ENCODE measurements at places on chromosomes 3 and 15.
A peak's percentile ranks its signal among the peaks of the same experiment; 100 is the strongest.

GRCh38 chr3:73559749-73560148, 65.0 kb downstream of the PDZRN3 start:
- no peak for DNase-seq

DNA sequence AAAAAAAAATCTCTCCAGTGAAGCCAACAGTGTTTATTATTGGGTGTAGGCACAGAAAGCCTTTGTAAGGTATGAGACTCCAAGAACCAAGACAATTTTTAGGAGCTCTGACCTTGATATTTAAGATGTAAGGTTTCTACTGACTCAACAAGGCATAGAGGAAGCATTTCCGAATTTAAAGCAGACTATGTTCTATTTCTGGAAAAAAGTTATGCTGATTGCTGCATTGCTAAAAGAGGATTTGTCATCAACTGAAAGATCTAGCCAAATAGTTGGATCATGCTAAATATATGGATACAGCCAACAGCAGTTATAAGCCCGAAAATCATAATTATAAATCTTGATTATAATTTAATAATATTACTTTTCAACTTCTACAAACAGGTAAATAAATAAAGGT, 53.3 kb upstream of the MELTF start:
- DNase-seq, result no peak

- no peak for DNase-seq
Observed at GRCh38 chr3:151015181-151015580, 42.7 kb upstream of the CLRN1 start.

DNA sequence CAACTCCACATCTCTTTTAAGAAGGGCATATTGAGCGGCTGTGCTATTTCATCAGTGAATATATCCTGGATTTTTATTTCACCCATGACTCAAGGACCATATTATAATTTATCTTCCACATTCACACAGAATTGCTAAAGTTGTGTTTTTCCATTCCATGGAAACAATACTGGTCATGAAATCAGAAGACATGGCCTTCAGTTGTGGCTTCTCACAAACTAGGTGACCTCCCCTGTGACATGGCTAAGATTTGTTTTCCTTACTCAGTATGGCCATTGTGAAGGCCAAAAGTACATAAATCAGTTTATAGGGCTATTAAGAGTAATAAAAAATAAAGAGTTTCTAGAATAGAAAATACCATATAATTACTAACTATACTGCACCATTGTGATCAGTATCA, 415.6 kb downstream of the OXSM start:
- no peak for DNase-seq

GRCh38 chr15:73682600-73683090, 1.5 kb upstream of the CD276 start:
- DNase-seq, result no peak

GRCh38 chr3:89145995-89146394, 38.6 kb downstream of the EPHA3 start:
- no peak for DNase-seq

GRCh38 chr3:170054204-170054603, 16.4 kb downstream of the GPR160 start:
- DNase-seq, result no peak

- DNase-seq, result peak; percentile 84
Observed at GRCh38 chr15:85618956-85619491, 175.7 kb downstream of the KLHL25 start.

- DNase-seq, result no peak
Observed at GRCh38 chr3:49470714-49471420, 800 bp downstream of the DAG1 start.

DNA sequence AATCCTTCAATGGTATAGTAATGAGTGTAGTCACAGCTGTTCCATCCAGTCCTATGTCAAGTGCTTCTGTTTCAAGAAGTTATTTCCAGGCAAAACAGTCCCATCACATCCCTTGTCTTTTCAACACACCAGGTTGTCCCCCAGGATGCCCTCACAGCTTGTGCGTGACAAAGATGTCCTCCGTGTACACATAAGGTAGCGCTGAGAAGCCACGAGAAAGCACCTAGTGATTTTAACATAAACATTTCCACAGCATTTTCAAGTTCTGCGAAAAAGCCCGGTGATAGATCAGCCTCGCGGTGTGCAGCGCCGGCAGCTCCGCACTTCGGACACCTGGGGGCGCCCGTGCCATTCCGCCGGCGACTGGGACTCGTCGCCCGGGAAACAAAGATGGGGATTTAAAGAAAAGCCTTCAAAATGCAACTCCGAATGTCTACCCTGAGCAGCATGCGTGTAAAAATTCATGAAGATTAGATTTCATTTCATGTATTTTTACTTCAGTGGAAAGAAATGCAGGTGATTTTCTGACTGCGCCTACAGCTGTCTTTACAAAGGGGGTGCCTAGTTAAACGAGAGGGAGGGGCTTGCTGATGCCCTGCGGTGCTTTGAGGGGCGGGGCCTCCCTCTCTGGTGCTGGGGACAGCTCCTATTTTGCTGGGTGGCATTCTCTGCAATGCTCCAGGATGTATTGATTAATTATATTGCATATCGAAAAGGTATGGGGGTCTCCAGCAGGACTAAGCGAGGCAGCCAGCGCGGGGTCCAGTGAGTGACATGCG, 49.9 kb downstream of the KY start:
- DNase-seq, result peak; percentile 79

DNA sequence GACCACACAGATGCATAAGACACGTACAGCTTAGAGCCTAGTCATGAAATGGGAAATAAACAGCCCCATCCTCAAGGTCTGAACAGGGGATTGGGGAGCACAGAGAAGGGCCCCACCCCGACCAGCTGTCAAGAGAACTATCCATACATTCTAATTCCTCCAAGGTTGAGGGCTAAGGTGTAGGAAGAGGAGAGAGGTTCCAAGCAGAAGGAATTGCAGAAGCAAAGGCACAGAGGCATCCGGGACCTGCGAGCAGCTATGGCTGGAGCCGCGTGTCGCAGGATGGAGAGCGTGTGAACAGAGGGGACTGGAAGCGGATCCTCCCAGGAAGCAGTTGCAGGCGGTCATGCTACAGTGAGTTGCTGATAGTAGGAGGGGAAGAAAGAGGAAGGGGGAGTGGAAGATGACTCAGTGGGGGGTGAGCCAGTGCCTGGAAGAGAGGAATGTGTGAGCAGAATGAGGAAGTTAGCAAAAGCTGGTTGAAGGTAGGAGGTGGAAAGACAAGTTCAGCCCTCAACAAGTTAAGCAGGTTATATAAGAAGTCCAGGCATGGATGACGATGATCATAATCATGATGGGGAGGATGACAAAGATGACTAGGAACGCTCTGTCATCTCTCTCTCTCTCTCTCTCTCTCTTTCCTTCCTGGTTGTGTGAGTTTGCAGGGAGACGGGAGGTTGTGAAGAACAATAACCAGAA, 89.7 kb downstream of the LIPC start:
- DNase-seq, result peak; percentile 66

GRCh38 chr3:32813180-32813579, 4.6 kb upstream of the TRIM71 start:
- no peak for DNase-seq

DNA sequence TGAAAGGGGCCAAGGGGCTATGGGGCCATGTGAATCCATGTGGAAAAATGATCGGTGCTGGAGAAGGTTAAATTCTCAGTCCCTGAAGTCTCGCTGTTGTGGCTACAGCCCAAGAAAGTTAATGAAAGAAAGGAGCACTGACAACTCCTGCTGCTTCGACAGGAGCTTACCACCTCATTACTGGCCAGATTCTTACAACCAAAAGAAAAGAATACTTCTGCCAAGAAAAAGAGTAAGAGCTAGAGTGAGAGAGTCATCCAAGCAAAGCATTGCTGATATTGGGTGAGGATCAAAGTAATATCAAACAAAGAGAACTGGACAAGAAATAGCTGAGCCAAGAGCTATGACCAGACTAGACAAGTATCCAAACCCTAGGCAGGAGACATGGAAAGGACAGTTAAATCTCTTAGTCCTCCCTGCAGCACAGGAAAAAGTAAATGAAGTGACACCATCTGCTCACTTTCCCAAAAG, 348.4 kb upstream of the PLSCR5 start:
- no peak for DNase-seq

Data from heart left ventricle (tissue), 16 donors.